ENCODE measurements at places on chromosomes 6 and 20. TPM values are rescaled to one million over a fixed set of nuclear protein-coding genes. Genes with fewer than 3 reads are reported as not detected.
A peak's percentile ranks its signal among the peaks of the same experiment; 100 is the strongest.

The BPIFB2 gene
- total RNA-seq, result not detected

GRCh38 chr20:41654884-41655283 is 36.7 kb upstream of the CHD6 start:
- no peaks in the 10 kb centered on the region for H3K36me3 ChIP-seq
- no peak overlapping the region for H3K27ac ChIP-seq
- no peak overlapping the region for H3K4me3 ChIP-seq
- no peaks in the 10 kb centered on the region for H3K27me3 ChIP-seq

GRCh38 chr20:42754706-42755105 is 435.0 kb downstream of the PTPRT start:
- no peaks in the 10 kb centered on the region for H3K4me1 ChIP-seq
- H3K27me3 ChIP-seq, result no peaks in the 10 kb centered on the region
- H3K27ac ChIP-seq, result no peak overlapping the region
- H3K36me3 ChIP-seq, result no peaks in the 10 kb centered on the region
- DNase-seq, result no peak
- H3K4me3 ChIP-seq, result no peak overlapping the region

GRCh38 chr6:112663698-112664097 is 316.6 kb downstream of the RFPL4B start:
- no peak for DNase-seq
- H3K4me1 ChIP-seq, result no peaks in the 10 kb centered on the region
- H3K4me3 ChIP-seq, result no peak overlapping the region
- no peak overlapping the region for H3K27ac ChIP-seq
- no peaks in the 10 kb centered on the region for H3K27me3 ChIP-seq
- no peaks in the 10 kb centered on the region for H3K36me3 ChIP-seq

DNA sequence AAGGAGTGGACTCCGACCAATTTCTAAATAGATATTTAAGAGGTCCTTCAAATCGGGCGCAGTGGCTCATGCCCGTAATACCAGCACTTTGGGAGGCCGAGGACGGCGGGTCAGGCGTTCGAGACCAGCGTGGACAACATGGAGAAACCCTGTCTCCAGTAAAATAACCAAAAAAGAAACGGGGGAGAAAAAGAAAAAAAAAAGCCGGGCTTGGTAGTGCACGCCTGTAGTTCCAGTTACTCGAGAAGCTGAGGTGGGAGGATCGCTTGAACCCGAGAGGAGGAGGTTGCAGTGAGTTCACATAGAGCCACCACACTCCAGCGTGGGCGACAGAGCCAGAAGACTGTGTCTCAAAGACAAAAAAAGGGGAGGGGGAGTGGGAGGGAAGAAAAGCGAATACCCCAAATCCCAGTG is 53.3 kb upstream of the HFE start:
- H3K27ac ChIP-seq, result peak overlapping the region; percentile 74
- DNase-seq, result no peak
- no peaks in the 10 kb centered on the region for H3K27me3 ChIP-seq
- no peaks in the 10 kb centered on the region for H3K36me3 ChIP-seq

DNA sequence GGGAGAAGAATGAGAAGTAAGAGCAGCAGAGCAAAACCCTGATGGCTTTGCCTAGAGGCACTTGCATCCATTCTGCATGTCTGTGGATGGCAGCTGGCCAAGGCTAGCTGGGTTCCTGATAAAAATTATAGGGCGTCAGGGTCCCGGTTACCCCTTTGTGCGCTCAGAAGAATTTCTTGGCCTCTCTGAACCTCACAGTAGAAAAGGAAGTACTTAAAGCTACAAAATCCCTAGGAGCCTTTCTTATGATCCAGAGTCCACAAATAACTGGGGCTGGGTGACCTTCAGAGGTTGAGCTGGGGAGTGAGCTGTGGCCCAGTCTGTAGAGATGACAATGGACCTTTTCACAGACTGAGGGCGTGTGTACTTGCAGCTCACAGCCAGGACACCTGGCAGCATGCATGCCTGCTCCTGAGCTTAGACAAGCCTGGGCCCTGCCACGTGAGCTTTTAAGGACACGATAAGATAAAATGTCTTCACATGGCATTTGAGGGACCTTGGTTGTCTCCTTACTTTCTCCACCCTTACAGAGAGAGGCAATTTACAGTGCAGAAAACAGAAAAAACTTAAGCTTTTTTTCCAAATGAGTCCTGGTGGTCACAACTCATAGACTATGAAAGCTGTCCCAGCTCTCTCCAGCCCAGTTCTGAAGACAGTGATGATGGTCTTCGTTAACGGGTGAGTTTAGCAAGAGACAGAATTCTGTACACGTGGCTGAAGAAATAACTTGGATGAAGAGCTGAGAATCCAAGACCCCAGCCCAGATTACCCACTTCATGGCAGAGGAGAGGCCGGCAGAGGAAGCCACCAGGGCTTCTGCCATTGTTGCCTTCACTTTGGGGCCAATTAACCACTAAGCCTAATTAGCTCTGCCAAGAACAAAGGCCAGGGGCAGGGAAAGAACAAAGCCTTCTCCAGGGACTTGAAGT is 50.3 kb downstream of the FOXA2 start:
- H3K4me3 ChIP-seq, result no peak overlapping the region
- H3K27ac ChIP-seq, result no peak overlapping the region
- no peak for DNase-seq
- H3K4me1 ChIP-seq, result no peaks in the 10 kb centered on the region

DNA sequence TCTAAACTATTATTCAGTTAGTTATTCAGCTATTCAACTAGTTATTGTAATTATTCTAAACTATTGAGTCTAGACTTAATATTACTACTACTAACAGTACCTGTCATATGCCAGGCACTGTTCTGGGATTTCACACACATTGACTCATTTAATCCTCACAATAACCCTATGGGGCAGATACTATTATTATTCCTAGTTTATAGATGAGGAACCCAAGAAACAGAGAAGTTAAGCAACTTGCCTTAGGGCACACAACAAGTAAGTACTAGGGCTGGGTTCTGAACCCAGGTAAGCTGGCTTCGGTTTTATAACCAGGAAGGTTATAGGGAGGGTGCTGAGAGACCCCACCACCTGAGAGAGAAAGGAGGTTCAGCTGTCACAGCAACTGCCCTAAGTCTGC is 7.8 kb downstream of the TEAD3 start:
- H3K27ac ChIP-seq, result peak overlapping the region; percentile 92
- no peaks in the 10 kb centered on the region for H3K27me3 ChIP-seq
- no peak for DNase-seq
- H3K36me3 ChIP-seq, result no peaks in the 10 kb centered on the region

DNA sequence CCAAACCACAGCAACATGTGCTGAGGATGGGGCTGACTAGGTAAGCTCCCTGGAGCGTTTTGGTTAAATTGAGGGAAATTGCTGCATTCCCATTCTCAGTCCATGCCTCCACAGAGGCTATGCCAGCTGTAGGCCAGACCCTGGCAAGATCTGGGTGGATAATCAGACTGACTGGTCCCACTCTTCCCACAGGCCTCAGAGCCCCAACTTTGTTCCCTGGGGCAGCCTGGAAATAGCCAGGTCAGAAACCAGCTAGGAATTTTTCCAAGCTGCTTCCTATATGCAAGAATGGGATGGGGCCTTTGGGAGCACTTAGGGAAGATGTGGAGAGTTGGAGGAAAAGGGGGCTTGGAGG is 1.5 kb upstream of the VEGFA start:
- H3K27ac ChIP-seq, result no peak overlapping the region
- no peak for DNase-seq
- no peaks in the 10 kb centered on the region for H3K27me3 ChIP-seq

- no peak overlapping the region for H3K4me3 ChIP-seq
- H3K27me3 ChIP-seq, result no peaks in the 10 kb centered on the region
- DNase-seq, result no peak
- H3K36me3 ChIP-seq, result no peaks in the 10 kb centered on the region
These were observed 47.6 kb downstream of the CD109 start for GRCh38 chr6:73743556-73743955.

DNA sequence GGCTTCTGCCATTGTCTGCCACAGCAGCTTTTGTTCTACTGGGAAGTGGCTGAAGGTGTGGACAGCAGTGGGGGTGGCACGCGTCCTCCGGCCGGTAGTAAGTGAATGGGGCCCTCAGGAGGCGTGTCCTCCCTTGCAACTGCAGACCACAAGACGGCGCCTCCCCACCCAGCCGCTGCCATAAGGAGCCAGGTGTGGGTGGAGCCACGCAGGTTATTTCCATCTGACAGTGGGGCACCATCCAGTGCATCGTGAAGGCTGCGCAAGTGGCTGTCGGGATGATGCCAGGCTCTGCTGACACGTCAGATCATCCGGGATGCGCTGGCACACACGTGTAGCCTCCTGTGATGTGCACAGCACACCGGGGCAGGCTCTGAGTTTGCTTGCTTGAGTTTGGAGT is 379.7 kb downstream of the CDH4 start:
- peaks cover 5% of the 10 kb centered on the region for H3K27me3 ChIP-seq
- H3K4me1 ChIP-seq, result no peaks in the 10 kb centered on the region
- no peak for DNase-seq
- no peak overlapping the region for H3K27ac ChIP-seq

The SH3BGRL2 gene
- 5.7 TPM for total RNA-seq

The DST gene
- total RNA-seq, result 383 TPM

GRCh38 chr6:28424163-28424562 is 19.1 kb downstream of the ZSCAN23 start:
- H3K36me3 ChIP-seq, result peaks cover 31% of the 10 kb centered on the region
- no peak overlapping the region for H3K27ac ChIP-seq
- no peak overlapping the region for H3K4me3 ChIP-seq

The KHDC1L gene
- total RNA-seq, result not detected

DNA sequence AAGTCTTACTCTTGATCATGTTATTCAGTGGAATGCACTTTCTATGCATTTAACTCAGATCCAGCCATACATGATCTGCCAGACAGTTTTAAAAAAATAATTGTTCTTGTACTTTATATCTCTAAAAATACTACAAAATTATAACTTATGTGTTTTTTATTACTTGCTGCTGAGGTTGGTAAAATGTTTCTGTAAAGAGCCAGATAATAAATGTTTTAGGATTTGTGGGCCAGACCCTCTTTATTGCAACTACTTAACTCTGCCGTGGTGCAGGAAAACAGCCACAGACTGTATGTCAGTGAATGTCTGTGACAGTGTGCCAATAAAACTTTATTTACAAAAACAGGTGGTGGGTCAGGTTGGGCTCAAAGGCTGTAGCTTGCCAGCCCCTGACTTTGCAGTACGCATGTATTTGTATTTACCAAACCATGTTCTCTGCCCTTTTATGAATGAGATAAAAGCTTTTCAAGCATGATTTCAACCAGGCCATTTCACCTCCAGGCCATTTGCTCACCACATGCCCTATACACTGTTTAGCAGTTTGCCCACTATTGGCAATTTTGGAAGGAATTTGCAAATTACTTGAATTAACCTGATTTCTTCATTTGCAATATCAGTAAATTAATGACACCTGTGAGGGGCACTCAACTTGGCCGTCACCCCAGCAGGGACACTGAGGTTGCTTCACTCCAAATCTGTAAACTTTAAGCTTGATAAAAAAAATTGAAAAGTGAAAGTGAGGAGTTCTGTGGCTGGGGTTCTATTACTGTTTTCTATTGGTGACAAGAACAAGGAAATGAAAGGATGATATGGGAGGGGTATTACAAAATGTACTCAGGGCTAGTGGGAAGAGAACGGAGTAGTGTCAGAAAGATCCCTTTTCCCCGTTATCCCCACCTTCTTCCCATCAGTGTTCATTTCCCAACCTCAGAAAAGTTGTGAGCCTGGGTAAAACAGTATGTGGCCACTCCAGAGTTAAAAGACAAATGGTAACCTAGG is 133.4 kb downstream of the CEBPB start:
- H3K4me3 ChIP-seq, result no peak overlapping the region
- no peaks in the 10 kb centered on the region for H3K27me3 ChIP-seq
- peaks cover 26% of the 10 kb centered on the region for H3K4me1 ChIP-seq
- no peaks in the 10 kb centered on the region for H3K36me3 ChIP-seq
- no peak overlapping the region for H3K27ac ChIP-seq
- no peak for DNase-seq

The CSTF1 gene
- 27.3 TPM for total RNA-seq

DNA sequence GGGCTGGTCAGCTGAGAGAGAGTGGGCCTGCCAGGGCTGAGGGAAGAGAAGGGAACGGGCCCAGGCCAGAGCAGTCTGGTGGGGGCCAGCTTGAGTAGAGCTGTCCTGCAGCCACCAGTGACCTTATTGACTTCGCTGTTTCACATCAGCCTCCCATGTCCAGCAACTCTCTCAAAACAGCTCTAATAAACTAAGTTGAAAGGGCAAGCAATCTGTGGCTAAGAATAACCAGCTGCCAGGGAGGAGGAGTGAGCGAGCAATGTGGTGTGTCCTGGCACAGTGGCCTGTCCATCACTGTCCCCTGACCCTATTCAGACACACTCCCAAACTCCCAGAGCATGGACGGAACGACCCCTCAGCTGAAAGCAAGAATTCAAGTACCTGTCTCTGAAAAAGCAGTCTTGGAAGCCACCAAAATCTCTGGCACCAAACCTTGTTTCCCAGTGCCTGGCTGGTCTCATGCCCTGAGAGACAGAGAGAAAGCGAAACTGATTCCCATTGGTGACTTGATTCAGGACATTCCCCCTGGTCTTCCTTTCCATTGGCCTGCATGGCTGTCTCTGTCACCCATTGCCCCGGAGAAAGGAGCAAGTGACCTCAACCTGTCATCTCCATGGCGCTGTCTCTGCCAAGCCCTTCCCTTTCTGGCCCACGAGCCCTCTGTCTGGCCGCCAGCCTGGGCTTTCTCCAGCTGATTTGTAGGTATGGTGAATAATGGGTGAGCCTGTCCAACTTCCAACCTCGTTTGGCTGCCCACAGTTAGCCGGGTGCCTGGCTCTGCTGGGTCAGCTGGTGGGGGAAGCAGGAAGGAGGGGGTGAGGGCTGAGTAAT is at the start of gene DDO:
DDO (minus strand) TSS at position 490 of the 831 bp plus-strand sequence. CDS start 2,113 bp downstream, outside the sequence.
- H3K4me3 ChIP-seq, result peak within 1 kb of the TSS; percentile 52
- H3K4me1 ChIP-seq, result no peaks in the 10 kb centered on the region

- no peak overlapping the region for H3K4me3 ChIP-seq
- no peaks in the 10 kb centered on the region for H3K36me3 ChIP-seq
- no peaks in the 10 kb centered on the region for H3K27me3 ChIP-seq
- H3K4me1 ChIP-seq, result no peaks in the 10 kb centered on the region
- DNase-seq, result no peak
- no peak overlapping the region for H3K27ac ChIP-seq
These were observed 58.1 kb downstream of the RAB44 start for GRCh38 chr6:36755435-36756348.

GRCh38 chr6:49540614-49541013 is 9.9 kb upstream of the C6orf141 start:
- no peaks in the 10 kb centered on the region for H3K27me3 ChIP-seq
- H3K27ac ChIP-seq, result no peak overlapping the region
- H3K4me3 ChIP-seq, result no peak overlapping the region
- H3K36me3 ChIP-seq, result no peaks in the 10 kb centered on the region

- no peak overlapping the region for H3K4me3 ChIP-seq
- H3K27me3 ChIP-seq, result no peaks in the 10 kb centered on the region
- no peak overlapping the region for H3K27ac ChIP-seq
- no peak for DNase-seq
- H3K4me1 ChIP-seq, result no peaks in the 10 kb centered on the region
These were observed 526.8 kb downstream of the CD109 start for GRCh38 chr6:74222768-74223333.

Data from heart left ventricle (tissue), 16 donors.